Adrenal gland (tissue), 19 donors: ENCODE measurements at places on chromosomes 3 and 15. TPM values are rescaled to one million over a fixed set of nuclear protein-coding genes. Genes with fewer than 3 reads are reported as not detected.

PLCH1 gene
- 0.08 TPM for polyA plus RNA-seq

SERPINI2 gene
- not detected for polyA plus RNA-seq

P2RY1 gene
- polyA plus RNA-seq = 1.4 TPM

CEP97 gene
- polyA plus RNA-seq = 2.1 TPM
